Breast epithelium (tissue), 4 donors: ENCODE measurements at places on chromosomes 16 and 17. TPM values are rescaled to one million over a fixed set of nuclear protein-coding genes. Genes with fewer than 3 reads are reported as not detected.

HOXB4 gene
- 2.3 TPM for total RNA-seq

LYRM9 gene
- total RNA-seq: 31.3 TPM

GRCh38 chr17:38554430-38555350 is 51.1 kb downstream of the SRCIN1 start:
- peak; percentile 77 for DNase-seq

DNA sequence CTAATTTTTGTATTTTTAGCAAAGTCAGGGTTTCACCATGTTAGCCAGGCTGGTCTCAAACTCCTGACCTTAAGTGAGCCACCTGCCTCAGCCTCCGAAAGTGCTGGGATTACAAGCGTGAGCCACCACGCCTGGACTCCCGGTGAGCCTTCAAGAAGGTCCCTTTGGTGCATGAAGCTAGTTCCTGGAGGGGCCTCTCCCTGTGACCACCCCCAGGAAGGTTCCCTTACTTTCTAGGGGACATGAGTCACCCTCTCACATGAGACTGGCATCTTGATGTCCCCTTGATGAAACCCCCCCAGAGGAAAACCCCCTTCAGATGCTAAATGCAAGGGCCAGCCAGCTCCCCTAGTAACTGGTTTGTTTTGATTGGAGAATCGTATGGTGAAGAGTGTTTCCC is 12.8 kb downstream of the CARHSP1 start:
- DNase-seq: no peak

SLC6A4 gene
- 0.29 TPM for total RNA-seq

DNA sequence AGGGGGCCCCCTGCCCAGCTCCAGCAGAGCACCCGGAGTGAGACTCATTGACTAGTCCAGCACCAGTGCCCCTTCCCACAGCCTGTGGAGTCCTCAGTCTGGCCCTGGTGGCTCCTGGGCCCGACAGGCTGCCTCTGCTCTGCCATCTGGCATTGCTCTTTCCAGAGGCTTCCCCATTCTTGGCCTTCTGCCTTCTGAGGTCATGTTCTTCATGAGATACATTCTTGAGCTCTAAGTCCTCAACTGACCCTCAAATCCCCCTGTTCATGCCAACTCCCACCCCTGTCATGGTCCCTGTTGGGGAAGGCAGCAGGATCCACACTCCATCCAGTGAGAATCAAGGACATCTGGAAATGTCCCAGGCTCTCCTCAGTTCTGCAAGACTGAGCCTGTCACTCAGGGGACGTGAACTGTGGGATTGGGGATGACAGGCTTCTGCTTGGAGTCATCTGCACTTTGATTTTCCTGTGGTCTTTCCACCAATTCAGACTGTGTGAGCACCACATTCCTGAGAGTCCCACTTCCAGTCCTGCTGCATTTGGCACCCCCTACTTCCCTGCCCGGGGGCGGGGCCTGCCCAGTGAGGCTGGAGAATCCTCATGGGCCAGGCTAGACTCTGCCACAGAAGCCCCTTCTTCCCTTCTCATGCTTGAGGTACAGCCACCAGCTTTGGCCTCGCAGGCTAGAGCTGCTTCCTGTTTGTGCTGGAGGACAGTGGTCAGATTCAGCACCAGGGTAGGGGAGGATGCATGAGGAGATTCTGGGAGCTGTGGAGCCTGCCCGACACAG is 2.7 kb downstream of the TRPV2 start:
- no peak for DNase-seq

- DNase-seq: no peak
Observed at GRCh38 chr17:79789943-79790804, 6.7 kb downstream of the CBX8 start.

DNA sequence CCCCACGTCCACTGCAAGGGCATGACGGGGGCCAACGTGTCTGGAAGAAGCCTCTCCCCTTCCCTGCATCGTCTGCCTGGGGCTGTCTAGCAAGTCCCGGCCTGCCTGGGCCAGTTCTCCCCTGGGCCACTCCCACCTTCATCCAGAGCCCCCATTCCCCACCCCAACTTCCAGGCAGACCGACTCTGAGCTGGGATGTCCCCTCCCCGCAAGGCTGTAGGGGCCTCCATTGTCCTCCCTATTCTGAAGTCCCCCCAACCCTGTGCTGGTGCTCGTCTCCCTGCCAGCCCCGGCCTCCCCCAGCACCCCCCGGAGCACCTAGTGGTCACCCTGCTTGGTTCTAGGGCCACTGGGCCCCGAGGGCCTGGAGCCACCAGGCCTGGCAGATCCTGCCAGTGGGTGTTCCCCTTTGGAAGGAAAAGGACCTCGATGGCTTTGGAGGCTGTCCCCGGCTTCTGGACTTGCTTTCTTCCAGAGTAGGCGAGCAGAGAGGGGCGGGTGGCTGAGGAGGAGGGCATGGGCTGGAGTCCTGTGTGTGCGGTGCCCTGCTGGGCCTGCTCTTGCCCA is 4.8 kb downstream of the GLIS2 start:
- no peak for DNase-seq

CCDC144A gene
- 3.9 TPM for total RNA-seq

GRCh38 chr16:54742436-54742835 is 188.2 kb upstream of the IRX5 start:
- no peak for DNase-seq

AARSD1 gene
- 25.3 TPM for total RNA-seq

GCGR gene
- total RNA-seq: not detected

IRX3 gene
- total RNA-seq: 56.7 TPM

DNA sequence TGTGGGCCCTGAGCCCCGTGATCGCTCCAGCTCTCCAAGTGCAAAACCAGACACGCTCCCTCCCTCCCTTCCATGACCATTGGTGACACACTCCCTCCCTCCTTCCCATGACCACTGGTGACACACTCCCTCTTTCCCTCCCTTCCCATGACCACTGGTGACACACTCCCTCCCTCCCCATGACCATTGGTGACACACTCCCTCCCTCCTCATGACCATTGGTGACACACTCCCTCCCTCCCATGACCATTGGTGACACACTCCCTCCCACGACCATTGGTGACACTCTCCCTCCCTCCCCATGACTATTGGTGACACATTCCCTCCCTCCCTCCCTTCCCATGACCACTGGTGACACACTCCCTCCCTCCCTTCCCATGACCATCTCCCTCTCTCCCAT is 56.3 kb downstream of the LMF1 start:
- DNase-seq: no peak

PRCD gene
- 7.2 TPM for total RNA-seq

DNA sequence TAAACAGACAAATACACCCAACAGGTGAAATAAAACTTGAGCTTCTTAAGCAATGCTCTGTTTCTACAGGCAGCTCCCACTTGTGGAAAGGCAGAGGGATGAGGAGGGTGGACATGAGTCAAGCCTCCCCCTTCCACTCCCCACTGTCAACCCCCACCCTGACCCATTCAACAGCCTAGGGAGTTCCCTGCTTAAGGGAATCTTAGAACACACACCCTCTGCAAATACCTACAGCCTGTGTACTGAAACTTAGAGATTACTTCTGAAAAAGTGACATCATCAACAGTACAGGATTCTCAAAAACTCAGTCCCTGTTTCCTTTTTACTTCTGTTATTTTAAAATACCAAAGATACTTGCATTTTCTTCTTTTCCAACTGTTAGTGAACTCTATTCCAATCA is 345.4 kb downstream of the SOX9 start:
- DNase-seq: no peak

- DNase-seq: no peak
Observed at GRCh38 chr16:64412578-64413280, 709.1 kb downstream of the CDH11 start.

DNA sequence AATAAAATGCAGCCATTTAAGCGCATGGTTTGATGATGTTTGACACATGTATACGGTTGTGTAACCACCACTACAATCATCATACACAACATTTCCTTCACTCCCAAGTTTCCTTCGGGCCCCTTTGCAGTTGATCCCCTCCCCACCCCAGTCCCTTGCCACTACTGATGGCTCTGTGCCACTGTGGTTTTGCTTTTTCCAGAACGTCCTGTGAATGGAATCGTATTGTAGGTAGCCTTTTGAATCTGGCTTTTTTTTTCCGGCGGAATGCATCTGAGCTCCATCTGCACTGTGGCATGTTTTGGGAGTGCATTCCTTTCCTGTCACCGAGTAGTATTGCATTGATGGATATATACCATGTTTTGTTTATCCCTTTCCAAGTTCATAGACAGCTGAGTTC is 15.1 kb upstream of the MAP2K3 start:
- no peak for DNase-seq

DNA sequence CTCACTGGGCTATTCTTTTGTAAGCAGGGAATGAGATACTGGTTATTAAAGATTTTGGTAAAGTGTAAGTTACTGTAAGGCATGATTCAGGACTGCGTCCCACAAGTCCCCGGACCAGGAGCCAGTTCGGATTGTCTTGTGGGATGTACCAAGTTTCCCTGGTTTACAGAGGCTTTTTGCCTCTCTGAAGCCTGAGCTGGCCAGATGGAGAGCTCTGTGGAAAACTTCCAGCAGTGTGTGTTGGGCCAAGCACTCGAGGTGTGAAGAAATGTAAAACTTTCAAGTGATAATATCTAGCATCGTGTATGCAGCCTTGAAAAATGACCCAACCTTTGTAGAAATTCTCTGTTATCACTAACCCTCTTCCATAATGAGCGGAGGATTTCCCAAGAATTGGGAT is 2.4 kb downstream of the EPN2 start:
- peak; percentile 24 for DNase-seq

MARCHF10 gene
- under 0.01 TPM for total RNA-seq

DNA sequence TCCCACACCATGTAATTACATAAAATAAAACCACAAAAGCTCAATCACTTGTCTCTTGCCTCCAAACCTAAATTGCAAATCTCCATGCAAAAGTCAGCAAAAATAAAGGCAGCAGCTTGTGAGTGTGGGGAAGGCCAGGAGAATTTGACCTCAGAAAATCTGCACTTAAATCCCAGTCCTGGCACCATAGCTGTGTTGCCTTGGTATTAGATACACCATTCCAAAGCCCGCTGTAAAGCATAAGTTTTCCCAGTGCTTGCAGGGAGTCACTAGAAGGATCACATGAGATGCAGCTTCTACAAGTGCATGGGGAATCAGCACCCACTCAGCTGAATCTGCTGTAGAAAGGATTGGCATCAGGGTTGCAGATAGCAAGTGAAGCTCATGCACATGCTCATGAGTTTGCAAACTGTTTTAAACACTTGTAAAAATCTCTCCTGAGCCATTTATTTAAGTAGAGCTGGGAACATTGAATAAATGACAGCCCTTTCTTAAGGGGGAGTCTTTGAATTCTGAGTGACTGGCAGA is 495.0 kb upstream of the HSBP1 start:
- DNase-seq: no peak

DNA sequence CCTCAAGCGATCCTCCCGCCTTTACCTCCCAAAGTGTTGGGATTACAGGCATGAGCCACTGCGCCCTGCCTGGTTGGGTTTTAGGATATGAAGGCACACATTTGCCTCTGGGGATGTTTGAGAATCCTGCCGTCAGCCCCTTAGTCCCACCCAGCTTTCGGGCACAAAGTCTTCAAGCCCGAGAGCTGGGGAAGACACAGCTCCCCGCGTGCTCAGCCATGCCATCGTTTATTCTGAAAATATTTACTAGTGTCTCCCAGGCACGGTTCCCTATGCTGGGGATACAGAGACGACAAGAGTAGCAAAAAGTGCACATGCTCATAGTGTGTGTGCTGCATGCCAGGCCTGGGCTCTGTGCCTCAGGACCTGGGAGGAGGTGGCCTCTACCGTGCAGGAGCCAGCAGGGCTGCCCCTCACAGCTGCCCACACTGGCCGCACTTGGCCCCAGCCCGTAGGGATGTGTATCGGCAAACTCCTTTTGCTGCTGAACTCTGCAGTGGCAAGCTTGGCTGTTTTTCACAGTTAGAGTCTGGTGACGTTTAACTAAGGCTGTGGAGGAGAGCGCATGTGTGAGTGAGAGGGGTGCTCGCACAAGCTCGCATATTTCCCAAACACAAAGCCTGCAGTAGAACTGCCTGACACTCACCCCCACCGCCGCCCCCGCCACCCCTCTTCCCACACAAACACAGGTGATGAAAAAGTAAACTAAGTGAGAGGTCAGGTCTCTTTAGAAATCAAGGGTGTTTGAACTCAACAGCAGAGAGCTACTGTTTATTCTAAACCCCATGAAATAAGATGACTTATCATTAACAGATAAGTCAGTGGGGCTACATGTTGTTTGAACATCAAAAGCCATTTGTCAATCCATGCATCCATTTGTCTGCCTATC is 266.4 kb downstream of the MRTFB start:
- DNase-seq: no peak

DNA sequence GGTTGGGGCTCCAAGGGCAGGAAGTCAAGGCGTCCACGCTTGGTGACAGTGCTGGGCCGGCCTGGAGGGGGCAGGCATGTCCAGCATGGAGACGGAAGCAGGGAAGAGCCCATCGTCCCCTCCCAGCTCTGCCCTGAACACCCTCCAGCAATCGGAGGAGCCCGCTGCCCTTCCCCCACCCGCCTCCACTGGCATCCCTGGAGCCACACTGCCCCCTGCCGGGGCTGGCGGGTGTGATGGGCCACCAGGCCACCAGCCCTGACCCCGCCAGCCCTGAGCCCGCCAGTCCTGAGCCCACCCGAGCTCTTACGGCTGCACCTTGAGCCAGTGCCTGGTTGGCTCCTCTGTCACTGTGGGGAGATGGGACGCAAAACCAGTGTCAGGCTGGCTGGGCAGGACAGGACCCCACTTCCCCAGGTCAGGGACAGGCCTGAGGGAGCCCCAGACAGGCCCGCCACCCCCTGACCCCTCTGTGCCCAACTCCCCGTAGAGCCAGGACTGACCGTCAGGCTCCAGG is 4.1 kb upstream of the CDH15 start:
- DNase-seq: peak; percentile 82

DNA sequence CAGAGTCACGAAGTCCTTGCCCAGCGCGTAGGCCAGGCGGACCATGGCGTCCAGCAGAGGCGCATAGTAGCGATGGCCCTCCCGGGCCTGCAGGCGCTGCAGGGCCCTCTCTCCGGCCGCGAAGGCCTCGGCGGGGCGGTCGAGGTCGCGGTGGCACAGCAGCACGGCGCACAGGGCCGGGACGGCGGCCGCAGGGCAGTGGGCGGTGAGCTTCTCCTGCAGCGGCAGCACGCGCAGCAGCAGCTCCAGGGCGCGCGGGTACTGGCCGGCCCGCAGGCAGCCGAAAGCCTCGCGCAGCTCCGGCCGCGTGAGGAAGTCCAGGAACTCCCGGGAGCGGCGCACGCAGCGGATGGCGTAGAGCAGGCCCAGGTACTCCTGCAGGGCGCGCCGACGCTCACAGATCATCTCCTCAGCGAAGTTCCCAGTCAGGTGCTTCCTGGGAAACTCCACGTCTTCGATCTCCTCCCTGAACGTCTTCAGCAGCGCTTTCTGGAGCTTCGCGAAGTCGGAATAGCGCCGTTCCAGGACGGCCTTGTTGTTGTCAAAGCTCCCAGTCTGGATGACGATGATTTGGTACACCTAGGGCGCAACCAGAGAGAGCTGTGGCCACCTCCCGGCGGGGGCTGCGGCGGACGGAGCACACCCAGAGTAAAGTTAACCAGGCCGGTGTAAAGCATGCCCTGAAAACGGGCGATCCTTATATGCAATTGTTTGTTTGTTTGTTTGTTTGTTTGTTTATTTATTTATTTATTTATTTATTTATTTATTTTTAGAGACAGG is 7.4 kb downstream of the SNX20 start:
- DNase-seq: no peak

- no peak for DNase-seq
Observed at GRCh38 chr17:63540590-63540989, 9.7 kb upstream of the DCAF7 start.

GRCh38 chr16:84786605-84787262 is 33.1 kb upstream of the CRISPLD2 start:
- DNase-seq: no peak

TPPP3 gene
- total RNA-seq: 6.9 TPM

NLRC3 gene
- total RNA-seq: 0.64 TPM

CSH2 gene
- total RNA-seq: not detected

PRM1 gene
- not detected for total RNA-seq

- DNase-seq: no peak
Observed at GRCh38 chr16:83083361-83083760, 456.6 kb downstream of the CDH13 start.
